ENCODE measurements at places on chromosomes 4 and X.

DNA sequence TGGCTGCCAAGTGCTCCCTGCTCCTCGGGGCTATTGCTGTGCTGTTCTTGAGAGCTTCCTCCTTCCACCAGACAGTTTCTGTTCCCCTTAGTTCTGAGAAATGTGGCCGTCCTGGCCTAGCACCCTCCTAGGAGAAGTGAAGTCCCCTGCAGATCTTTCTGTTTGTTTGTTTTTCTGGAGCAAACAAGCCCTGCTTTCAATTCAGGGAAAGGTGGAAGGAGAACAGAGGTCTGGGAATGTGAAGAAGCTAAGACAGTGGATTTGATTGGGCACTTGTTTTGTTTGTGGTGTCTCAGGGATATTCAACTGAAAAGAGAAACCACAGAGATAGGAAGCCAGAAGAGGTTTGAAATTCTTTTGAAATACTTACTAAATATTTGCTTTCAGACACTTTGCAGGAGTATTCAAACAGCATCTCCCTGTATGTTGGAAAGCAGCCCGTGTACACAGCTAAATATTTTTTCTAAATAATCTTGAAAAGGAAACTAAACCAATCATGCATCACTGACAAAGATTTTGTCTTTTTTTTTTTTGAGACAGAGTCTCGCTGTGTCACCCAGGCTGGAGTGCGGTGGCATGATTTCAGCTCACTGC lies 36.5 kb upstream of the PPM1K start:
- no peak for DNase-seq

- no peak for DNase-seq
Observed at GRCh38 chr4:16952462-16952871, 54.0 kb upstream of the LDB2 start.

DNA sequence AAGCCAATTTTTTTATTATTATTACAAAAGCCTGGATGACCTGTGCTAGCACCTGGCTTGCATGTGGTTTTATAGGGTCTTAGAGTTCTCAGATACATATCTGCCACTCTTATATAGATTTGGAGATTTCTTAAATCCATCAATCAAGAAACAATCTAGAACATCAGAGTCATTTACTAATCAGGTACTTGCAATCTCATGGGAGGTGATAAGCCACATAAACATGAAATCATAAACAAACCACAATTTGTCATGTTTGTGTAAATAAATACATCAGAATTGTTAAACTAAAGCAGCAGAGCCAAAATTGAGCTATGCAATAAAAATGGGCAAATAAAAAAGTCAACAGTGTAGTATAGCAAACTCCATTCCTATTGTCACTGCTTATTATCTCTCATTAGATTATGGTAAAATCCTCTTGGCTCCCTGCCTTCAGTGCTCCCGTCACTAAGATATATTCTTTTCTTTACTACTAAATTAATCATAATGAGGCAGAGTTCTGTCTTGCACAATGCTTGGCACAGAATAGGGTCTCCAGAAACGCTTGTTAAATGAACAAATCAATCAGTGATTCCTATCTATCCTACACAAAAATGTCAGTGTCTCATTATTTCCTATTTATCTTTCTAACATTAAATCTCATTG lies 108.7 kb upstream of the TTC29 start:
- no peak for DNase-seq

DNA sequence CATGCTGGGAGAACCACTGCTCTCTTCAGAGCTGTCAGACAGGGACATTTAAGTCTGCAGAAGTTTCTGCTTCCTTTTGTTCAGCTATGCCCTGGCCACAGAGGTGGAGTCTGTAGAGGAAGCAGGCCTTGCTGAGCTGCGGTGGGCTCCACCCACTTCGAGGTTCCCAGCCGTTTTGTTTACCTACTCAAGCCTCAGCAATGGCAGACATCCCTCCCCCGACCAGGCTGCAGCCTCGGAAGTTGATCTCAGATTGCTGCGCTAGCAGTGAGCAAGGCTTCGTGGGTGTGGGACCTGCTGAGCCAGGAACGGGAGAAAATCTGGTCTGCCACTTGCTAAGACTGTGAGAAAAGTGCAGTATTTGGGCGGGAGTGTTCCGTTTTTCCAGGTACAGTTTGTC lies 118.9 kb downstream of the SLC10A6 start:
- no peak for DNase-seq

DNA sequence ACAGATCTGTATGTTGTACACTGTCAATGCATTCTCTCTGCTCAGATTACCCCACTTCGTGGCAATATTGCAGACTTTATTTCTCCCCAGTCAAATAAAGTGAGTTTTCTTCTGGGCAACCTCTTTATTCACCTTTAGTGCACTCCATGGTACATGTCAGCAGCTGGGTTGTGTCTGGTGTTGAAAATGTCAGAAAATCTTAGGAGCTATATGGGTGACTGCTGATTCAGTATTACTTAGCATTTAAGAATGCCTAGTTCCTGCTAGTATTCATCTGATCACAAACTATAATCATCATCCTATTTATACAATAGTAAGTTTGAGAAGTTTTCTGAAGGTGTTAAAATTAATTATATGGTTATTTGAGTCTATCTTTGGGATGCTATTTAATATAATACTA lies 112.5 kb downstream of the CFAP299 start:
- no peak for DNase-seq

- DNase-seq, result no peak
Observed at GRCh38 chrX:69237236-69237635, 72.0 kb upstream of the PJA1 start.

- no peak for DNase-seq
Observed at GRCh38 chr4:84492737-84493091, 6.4 kb downstream of the NKX6-1 start.

GRCh38 chr4:168846414-168846813 lies 163.6 kb downstream of the CBR4 start:
- DNase-seq, result no peak

- no peak for DNase-seq
Observed at GRCh38 chr4:61086357-61086756, 113.8 kb upstream of the ADGRL3 start.

GRCh38 chr4:176309046-176309445 lies 10.7 kb upstream of the SPCS3 start:
- no peak for DNase-seq

- no peak for DNase-seq
Observed at GRCh38 chr4:7169134-7169533, 23.2 kb upstream of the SORCS2 start.

DNA sequence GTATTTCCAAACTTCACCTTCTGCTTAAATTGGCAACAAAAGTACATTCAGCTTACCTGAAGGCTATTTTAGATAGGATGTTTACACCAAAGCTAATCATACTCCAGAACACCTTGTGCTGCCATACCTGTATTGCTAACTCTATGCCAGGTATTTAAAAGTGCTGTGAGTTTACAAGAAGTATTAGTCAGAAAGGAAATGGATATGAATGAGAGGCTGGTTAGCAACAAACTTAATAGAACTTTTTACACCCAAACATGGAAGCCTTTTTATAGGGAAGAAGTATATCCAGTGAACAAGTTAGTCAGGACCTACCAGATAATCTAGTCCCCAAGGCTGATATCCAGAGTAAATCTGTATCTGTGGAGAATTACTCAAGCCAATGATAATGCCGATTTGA lies 131.2 kb upstream of the SPRY1 start:
- DNase-seq, result no peak

DNA sequence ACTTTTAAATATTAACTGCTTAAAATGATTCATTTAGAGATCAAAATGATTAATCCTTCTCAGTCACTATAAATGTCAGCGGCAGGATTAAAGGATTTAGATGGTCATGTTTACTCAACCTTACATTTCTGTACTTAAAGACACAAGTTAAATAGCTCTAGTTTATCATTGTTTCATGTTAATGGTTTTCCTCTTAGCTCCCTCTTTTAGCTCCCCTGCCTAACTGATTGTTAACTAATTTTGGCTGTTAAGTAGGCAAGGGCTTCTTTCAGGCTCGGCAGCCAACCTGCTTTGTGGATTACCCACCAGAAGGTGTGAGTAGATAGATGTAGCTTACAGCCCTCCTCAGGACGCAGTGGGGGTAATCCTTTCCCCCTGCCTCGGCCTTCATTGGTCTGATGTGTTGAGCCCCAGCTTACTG lies 96.0 kb downstream of the TENM3 start:
- DNase-seq, result no peak

DNA sequence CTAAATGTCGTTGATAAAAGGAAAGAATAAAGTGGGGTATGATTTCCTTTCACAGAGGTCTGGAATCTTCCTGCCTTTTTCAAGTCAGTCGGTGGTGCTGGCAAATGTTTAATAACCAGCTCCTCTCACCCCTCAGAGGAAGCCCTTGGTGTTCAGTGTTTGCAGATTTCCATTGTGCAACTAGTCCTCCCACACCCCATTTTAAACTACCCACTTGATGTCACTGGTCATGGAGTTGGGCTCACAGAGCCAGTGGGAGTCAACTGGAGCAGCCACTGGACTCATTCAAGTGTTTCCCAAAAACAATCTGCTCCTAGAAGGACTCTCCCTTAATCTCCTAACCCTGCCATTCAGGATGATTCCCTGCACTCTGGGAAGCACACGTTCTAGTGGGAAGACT lies 149.2 kb downstream of the PTTG2 start:
- no peak for DNase-seq

DNA sequence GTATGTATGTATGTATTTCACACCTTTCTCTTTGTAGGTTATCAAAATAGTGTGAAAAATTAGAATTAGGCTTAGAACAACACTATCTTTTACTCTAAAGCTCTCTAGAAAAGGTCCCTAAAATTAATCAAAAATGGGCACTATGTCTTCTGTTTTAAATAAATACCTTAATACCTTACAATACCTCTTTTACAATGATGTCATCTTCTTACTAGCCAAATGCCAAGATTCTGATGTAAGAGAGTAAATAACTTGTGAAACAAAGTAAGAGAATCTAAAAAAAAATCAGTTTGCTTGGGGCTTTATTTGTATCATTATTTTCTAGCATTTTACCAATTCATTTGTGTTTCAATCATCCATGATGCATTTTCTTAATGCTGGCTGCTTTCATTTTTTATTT lies 402.2 kb upstream of the MAGEB2 start:
- DNase-seq, result no peak

DNA sequence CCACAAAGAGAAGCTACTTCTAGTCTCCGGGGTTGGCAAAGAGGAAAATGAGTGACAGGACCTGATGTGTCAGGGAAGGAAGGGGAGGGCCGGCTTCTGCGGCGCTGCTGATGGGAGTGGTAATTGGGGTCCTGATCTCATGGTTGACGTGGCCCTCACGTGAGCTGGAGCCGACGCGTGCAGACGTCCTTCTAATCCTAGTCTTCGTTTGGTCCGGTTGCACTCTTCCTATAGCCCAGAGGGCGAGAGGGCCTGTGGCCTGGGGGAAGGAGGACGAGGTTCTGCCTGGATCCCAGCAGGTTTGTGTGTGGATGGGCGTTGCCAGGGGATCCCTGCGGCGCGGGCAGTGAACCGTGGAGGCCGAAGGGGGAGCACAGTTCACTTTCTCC lies at the start of gene ARMCX1:
Gene ARMCX1 (plus strand): TSS at position 186 of the 389 bp plus-strand sequence. CDS start 2,384 bp downstream, outside the sequence.
- DNase-seq, result peak; percentile 6

DNA sequence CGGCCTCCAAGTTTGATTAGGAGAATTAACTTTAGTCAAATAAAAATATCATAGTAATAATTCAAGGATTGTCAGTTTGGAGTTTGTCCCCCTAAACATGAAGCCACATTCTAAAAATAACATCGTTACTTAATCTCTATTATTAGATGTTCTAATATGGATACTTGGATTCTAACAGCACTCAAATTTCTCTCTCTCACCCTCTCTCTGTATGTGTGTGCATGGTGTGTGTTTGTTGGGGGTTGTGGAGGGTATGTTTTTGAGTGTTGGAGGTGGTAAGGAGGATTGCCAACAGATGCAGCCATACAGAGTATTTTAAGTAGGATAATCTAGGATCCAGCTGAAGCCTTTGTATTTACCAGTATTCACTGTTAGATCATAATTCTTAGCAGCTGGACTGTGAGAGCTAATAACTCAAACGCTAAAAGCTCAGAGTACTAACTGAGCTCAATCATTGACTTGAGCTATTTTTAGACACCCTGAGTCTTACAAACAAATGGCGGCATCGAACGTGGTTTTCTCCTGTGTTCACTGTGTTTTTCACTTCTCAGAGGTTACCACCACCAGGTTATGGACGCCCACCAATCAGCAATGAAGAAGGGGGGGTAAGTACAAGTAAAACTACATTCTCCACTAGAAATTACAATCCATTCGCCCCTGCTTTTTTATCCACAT lies 8.8 kb downstream of the ENAM start:
- DNase-seq, result no peak

- DNase-seq, result no peak
Observed at GRCh38 chr4:10747186-10747585, 62.6 kb upstream of the CLNK start.

GRCh38 chr4:98204236-98204553 lies 57.0 kb upstream of the RAP1GDS1 start:
- no peak for DNase-seq

DNA sequence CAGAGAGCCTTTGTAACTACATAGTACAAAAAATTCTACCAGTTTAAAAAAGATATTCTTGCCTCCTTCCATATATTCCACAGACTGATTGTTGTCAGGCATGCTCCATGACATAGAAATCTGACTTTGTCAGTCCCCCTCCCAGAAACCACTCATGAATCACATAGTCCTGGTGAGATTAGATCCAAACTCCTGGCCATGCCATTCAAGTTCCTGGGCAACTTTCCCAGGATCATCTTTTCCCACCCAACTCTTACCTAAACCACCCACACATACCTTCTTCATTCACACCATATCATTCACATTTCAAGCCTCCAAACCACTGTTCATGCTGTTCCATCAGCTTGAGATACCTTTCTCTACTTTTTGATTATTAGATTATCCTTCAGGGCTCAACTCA lies 46.4 kb downstream of the SLC16A2 start:
- no peak for DNase-seq

GRCh38 chrX:44456685-44457084 lies 86.0 kb downstream of the FUNDC1 start:
- DNase-seq, result no peak

DNA sequence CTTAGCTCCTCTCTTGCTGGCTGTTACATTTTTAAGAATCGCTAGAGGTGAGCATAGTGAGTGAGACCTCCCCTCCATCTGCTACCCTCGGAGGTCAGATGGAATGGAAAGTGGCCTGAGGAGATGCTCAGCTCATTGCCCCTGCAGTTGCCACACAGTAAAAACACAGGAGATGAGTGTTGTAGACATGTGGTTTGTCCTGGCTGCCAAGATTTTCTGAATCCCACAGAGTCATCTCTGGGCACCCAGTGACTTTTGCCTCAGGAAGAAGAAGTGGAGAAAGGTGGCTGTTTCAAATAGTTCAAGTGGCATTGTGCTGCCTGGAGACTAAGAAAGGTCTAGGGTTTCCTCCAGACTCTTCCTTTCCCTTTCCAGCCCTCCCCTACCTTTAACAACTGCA lies 271.0 kb downstream of the STK32B start:
- DNase-seq, result no peak

GRCh38 chr4:88297212-88297516 lies 12.8 kb upstream of the PPM1K start:
- no peak for DNase-seq

DNA sequence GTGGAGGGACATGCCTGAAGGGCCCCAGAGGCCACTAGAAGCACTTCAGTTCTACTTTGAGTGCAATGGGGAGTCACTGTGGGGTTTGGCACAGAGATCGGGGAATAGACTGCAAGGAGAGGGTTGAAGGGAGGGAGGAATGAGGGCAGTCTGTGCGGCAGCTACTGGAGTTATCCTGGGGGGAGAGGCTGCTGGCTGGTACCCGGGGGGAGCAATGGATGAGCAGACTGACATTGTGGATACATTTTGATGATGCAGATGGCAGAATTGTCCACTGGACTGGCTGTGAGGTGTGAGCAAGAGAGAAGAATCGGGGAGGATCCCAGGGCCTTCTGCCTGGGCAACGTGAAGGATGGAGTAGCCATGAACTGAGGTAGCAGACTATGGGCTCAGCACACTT lies 2.8 kb upstream of the MAMLD1 start:
- DNase-seq, result no peak

- DNase-seq, result no peak
Observed at GRCh38 chrX:132433001-132433400, 55.8 kb downstream of the MBNL3 start.

All from Calu3 (cell line).